CD4-positive, alpha-beta T cell (primary cell): ENCODE measurements at places on chromosomes 6 and 20.

DNA sequence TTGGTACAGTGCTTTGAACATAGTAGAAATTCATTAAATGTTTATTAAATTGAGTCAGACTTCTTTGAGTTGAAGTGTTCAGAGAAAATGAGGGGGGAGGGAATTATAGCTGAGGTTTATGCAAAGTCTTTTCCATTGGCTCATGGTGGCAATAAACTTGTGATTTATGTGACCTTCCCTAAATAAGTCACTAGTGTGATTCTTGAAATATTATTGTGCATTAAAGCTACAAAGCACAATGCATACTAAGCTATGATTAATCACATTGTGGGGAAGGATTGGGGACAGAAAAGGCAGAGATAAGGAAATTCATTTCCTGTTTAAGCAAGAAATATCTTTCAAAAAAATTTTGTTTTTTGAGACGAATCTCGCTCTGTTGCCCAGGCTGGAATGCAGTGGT, 877.5 kb downstream of the TFAP2A start:
- DNase-seq = no peak

- no peak for DNase-seq
Measured at GRCh38 chr6:12335717-12336116, 45.6 kb downstream of the EDN1 start.

DNA sequence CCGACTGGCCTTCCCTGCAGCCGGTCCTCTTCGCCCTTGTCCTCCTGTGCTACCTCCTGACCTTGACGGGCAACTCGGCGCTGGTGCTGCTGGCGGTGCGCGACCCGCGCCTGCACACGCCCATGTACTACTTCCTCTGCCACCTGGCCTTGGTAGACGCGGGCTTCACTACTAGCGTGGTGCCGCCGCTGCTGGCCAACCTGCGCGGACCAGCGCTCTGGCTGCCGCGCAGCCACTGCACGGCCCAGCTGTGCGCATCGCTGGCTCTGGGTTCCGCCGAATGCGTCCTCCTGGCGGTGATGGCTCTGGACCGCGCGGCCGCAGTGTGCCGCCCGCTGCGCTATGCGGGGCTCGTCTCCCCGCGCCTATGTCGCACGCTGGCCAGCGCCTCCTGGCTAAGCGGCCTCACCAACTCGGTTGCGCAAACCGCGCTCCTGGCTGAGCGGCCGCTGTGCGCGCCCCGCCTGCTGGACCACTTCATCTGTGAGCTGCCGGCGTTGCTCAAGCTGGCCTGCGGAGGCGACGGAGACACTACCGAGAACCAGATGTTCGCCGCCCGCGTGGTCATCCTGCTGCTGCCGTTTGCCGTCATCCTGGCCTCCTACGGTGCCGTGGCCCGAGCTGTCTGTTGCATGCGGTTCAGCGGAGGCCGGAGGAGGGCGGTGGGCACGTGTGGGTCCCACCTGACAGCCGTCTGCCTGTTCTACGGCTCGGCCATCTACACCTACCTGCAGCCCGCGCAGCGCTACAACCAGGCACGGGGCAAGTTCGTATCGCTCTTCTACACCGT, 6.1 kb downstream of the UBD start:
- DNase-seq = no peak

- DNase-seq = no peak
Measured at GRCh38 chr20:20665606-20666332, 46.7 kb downstream of the RALGAPA2 start.
